CD4-positive, CD25-positive, alpha-beta regulatory T cell (primary cell): ENCODE measurements at places on chromosomes 1 and 21.

- no peak for DNase-seq
Measured at GRCh38 chr1:207059881-207060280, 6.8 kb downstream of the PFKFB2 start.

DNA sequence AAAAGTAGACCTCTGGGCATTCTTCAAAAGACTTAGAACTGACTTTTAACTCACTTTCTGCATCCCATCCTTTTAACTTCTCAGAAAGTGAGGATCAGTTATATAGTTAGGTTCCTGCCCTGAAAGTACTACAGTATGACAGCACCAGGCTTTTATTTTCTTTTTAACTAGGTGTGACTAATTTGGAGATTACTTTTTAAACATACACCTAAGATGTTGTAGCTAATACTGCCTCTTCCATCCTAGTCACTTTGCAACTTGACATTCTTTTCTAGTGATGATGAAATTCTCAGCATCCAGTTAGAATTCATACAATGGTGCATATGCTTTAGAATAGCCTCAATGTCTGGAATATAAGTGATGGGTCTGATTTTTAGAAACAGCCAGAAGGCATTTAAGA is 24.6 kb downstream of the RUNX1 start:
- DNase-seq = no peak

GRCh38 chr21:17622018-17622417 is 9.3 kb upstream of the BTG3 start:
- DNase-seq = no peak

DNA sequence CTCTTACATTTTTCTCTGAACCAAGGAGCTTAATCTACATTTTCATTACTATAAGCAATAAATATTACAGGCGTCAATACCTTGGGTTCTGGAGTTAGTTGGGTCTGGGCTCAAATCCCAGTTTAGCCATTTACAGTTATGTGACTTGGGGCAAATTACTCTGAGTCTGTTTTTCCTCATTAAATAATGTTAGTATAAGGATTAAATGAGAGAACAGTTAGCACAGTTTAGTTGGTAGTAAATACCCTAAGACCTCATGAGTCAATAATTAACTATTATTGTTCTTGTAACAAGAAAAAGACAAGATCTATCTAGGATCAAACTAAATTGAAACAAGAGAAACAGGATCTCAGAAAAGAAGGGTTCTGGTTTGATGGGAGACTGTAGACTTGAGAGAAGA is 4.6 kb downstream of the C1orf116 start:
- no peak for DNase-seq

DNA sequence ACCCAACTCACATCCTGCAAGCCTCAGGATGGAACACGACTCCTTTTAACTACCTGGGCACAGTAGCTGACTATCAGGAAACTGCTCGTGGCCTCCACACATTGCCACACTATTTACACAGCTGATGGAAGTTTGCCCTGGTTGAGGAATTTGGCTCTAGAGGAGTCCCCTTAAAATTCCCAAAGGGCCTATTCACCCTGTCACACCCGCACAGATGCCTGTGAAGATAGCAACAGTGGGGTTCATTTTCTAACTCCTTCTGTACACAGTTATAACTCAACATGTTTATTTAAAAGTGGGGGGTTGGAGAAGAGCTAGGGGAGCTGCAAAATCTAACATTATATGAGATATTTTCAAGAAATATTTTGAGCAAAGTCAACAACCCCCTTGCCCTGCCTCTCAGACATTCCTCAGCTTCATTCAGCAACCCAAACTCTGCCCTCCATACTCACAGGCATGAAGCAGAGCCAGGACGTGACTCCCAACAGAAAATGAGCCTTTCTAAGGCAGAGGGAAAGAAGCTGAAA is 35.8 kb upstream of the CCN1 start:
- no peak for DNase-seq

DNA sequence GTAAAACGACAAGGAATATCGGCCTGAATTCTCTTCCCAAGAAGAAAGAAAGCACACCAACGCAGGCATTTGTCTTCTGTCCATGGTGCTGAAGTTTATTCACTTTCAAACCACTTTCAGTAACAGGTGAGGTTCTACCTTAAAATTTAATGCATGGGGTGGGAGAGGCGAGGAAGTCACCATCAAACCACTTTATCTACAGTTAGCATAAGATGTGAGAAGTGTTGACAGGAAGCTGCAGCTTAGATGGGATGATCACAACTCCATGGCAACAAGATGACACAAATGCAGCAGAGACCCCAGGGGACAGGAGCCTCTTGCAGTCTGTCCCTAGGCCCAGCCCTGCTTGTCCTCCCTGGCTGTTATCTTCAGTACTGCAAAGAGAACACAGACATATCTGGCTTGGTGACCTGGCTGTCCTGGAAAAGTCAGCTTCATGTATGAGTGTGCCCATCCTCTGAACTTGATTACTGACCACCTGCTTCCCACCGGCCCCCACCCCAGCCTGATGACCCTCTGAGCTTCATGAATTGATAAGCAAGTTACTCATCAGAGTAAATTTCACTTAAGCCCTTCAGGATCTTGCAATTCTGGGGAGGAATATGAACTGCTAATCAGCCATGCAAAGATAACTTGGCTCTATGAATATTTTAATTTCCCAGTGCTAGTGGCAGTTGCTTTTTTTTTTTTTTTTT is 1.8 kb downstream of the NPPA start:
- DNase-seq = peak; percentile 21

GRCh38 chr1:6859415-6860343 is 74.4 kb downstream of the CAMTA1 start:
- DNase-seq = no peak

- no peak for DNase-seq
Measured at GRCh38 chr1:244901400-244902015, 37.2 kb upstream of the HNRNPU start.

DNA sequence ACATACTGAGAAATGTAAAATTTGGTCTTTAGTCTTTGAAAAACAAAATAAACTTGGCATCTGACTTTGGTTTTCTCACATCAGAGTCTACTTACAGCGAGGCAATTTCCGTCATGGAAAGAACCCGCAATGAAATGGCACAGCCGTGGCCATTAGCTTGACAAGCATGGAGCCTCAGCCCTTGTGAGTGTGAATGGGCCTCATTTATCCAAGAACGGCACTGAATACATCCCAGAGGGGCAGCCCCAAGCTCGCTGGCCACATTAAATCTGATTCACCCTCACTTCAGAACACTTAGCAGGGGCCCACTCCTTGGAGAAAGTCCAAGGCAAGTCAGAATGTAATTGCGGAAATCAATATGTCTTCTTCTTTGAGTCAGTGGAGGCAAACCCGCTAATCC is 64.8 kb downstream of the ERG start:
- no peak for DNase-seq

- no peak for DNase-seq
Measured at GRCh38 chr1:12057382-12057781, 5.7 kb upstream of the TNFRSF8 start.

- DNase-seq = peak; percentile 40
Measured at GRCh38 chr1:204746838-204747442, 61.4 kb upstream of the LRRN2 start.

- DNase-seq = peak; percentile 37
Measured at GRCh38 chr1:92804721-92805201, 19.9 kb upstream of the EVI5 start.

DNA sequence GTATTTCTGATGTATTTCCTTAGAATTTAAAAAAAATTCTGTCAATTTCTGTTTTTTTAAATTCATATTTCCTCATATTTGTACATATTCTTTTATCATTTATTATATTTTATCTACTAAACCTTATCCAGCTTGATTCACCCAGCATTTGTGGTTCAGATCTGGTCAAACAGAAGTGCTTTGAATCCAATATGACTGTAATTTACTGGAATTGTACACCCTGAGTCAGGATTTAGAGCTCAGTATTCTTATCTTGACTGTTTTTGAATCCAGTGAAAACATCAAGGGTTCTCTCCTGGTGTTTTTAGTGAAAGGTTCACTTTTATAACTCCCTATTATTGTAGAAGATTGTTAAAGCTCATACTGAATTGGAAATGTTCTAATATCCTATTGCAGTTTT is 1077.0 kb upstream of the NCAM2 start:
- DNase-seq = no peak

- DNase-seq = no peak
Measured at GRCh38 chr1:61825393-61825792, 83.1 kb downstream of the PATJ start.

DNA sequence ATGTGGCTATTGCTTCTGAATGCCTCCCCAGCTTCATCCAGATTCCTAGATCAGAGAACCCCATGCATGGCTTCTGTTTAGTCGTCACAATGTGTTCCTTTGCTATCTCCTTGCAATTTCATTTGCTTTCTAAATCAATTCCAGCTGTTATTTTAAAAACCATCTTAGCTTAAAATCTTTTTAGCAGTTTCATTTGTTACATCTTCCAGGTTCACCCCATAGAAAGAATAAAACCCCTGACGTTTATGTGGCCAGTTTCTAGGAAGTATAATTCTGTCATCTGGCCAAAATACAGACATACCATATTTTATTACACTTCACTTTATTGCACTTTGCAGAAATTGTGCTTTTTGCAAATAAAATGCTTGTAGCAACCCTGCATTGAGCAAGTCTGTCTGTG is 278.4 kb downstream of the PTPRC start:
- DNase-seq = no peak

DNA sequence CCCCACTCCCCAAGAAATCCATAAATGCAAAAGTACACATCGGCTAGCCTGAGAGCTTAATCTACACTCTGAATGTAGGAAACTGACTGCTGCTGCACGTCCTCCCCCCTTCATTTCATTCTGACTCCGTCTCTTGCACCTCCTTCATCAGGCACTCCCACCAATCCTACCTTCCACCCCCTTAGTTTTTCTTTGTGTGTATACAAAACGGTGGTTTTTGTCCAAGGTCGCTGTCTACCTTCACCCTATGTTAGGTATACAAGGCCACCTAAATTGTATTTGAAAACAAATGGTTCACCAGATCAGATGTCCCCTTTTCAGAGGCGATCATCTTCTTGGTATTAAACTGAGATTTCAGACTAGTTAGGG is 1.9 kb downstream of the WDR26 start:
- DNase-seq = peak; percentile 25

DNA sequence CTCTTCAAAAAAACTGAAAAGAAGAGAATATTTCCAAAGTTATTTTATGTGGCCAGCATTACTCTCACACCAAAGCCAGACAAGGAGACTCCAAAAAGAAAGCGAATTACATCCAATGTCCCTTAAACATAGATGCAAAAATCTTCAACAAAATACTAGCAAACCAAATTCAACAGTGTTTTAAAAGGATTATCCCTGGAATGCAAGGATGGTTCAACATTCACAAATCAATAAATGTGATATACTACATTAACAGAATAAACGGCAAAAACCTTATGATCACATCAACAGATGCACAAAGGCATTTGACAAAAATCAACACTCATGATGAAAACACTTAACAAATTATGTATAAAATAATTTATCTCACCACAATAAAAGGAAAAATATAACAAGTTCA is 207.8 kb downstream of the DENND1B start:
- no peak for DNase-seq

DNA sequence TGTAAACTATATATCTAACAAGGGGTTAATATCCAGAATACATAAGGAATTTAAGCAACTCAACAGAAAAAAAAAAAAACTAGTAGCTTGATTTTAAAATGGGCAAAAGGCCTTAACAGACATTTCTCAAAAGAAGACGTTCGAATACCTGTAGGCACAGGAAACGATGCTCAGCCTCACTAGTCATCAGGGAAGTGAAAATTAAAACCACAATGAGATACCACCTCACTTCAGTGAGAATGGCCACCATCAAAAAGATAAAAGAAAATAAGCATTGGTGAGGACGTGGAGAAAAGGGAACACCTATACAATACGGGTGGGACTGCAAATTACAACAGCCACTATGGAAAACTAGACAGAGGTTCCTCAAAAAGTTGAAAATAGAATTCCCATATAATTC is 37.3 kb downstream of the NPHP4 start:
- DNase-seq = peak; percentile 78

DNA sequence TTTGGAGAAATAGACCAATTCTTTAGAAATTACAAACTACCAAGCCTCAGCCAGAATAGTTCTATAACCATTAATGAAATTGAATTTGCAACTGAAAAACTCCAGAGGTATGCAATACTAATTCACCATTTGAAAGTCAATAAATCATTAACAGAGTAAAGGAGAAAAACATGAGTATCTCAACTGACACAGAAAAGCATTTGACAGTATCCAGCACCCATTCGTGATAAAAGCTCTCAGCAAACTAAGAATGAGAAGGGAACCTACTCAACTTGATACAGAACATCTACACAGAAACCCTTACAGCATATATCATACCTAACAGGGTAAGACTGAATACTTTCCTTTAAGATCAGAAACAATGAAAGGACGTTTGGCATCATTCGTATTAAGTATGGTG is 54.3 kb downstream of the ST6GALNAC5 start:
- DNase-seq = no peak

GRCh38 chr1:3052501-3052900 is 16.5 kb upstream of the PRDM16 start:
- DNase-seq = no peak

- DNase-seq = no peak
Measured at GRCh38 chr1:165994107-165994506, 166.7 kb downstream of the UCK2 start.

GRCh38 chr1:91540910-91541309 is 40.3 kb downstream of the CDC7 start:
- DNase-seq = no peak

- no peak for DNase-seq
Measured at GRCh38 chr1:199307496-199308264, 668.8 kb downstream of the PTPRC start.

GRCh38 chr1:110308247-110308646 is 30.9 kb upstream of the RBM15 start:
- DNase-seq = no peak

DNA sequence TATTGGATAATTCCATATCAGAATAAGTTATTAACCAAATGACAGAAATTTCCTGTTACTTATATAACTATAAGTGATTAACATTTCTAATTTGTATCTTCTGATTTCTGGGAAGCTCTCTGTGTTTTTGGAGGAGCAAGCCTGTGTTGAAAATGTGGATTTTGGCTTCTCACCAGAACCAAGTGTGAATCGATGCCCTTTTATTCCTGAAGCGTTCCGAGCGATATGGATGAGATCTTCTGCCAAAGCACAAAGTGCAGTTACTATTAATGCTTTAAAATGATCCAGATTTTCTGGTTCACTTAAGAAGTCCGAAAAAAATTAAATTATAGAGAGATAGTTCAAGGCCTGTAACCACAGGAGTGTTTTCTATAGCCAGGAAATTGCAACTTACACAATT is 22.8 kb downstream of the ALG14 start:
- no peak for DNase-seq

- DNase-seq = no peak
Measured at GRCh38 chr1:30198795-30199403, 524.5 kb downstream of the MATN1 start.
